RWPE2 (cell line): ENCODE measurements at places on chromosomes 5 and 9.

GRCh38 chr9:129865668-129866320, 30.5 kb downstream of the USP20 start:
- peaks cover 12% of the 10 kb centered on the region for H3K4me1 ChIP-seq
- H3K27me3 ChIP-seq = no peaks in the 10 kb centered on the region
- no peak overlapping the region for H3K27ac ChIP-seq
- no peak overlapping the region for H3K4me3 ChIP-seq
- DNase-seq = no peak

GRCh38 chr5:135249658-135250057, 149.4 kb downstream of the MACROH2A1 start:
- DNase-seq = no peak
- no peak overlapping the region for H3K27ac ChIP-seq
- H3K27me3 ChIP-seq = no peaks in the 10 kb centered on the region
- no peak overlapping the region for H3K4me3 ChIP-seq

DNA sequence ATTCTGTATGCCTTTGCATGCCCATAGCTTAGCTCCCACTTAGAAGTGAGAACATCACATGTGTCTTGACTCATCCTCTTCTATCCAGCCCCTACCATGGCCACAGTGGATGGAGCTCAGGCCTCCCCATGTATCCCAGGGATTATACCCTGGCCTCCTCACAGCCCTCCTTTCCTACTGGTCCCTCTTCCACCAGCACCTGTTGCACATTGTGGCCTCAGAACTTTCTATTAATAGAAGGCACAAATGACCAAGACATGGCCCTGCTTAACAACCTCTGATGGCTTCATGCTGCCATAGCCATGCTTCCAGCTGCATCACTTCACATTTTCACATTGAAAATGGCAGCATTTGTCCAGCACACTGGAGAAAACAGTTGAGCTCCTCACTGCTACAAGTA, 315.4 kb downstream of the CDK5RAP2 start:
- no peak for DNase-seq
- H3K27me3 ChIP-seq = no peaks in the 10 kb centered on the region
- no peak overlapping the region for H3K4me3 ChIP-seq

GRCh38 chr9:70362952-70363351, 51.5 kb downstream of the KLF9 start:
- H3K4me1 ChIP-seq = no peaks in the 10 kb centered on the region
- peak; percentile 65 for DNase-seq
- H3K27me3 ChIP-seq = no peaks in the 10 kb centered on the region

GRCh38 chr5:141617682-141618029, 1.1 kb downstream of the DIAPH1 start:
- DNase-seq = no peak
- H3K4me3 ChIP-seq = peak overlapping the region; percentile 73
- peaks cover 11% of the 10 kb centered on the region for H3K4me1 ChIP-seq
- peak overlapping the region; percentile 88 for H3K27ac ChIP-seq
- H3K36me3 ChIP-seq = peaks cover 61% of the 10 kb centered on the region
- H3K27me3 ChIP-seq = no peaks in the 10 kb centered on the region

- H3K36me3 ChIP-seq = no peaks in the 10 kb centered on the region
- H3K27ac ChIP-seq = no peak overlapping the region
- H3K4me1 ChIP-seq = no peaks in the 10 kb centered on the region
- H3K27me3 ChIP-seq = no peaks in the 10 kb centered on the region
- DNase-seq = no peak
These were observed 642.1 kb downstream of the KCTD16 start for GRCh38 chr5:144812763-144813162.

- no peak overlapping the region for H3K4me3 ChIP-seq
- H3K4me1 ChIP-seq = peaks cover 33% of the 10 kb centered on the region
- no peak for DNase-seq
- H3K36me3 ChIP-seq = peaks cover 4% of the 10 kb centered on the region; the same call in 1 of the 2 replicates
- no peaks in the 10 kb centered on the region for H3K27me3 ChIP-seq
- no peak overlapping the region for H3K27ac ChIP-seq
These were observed 240.6 kb downstream of the EFNA5 start for GRCh38 chr5:107430071-107430625.

- H3K4me1 ChIP-seq = peaks cover 53% of the 10 kb centered on the region
- no peak overlapping the region for H3K4me3 ChIP-seq
- DNase-seq = no peak
- H3K27ac ChIP-seq = peak overlapping the region; percentile 98
- H3K36me3 ChIP-seq = no peaks in the 10 kb centered on the region
These were observed 59.1 kb downstream of the ABCA1 start for GRCh38 chr9:104868687-104869404.

DNA sequence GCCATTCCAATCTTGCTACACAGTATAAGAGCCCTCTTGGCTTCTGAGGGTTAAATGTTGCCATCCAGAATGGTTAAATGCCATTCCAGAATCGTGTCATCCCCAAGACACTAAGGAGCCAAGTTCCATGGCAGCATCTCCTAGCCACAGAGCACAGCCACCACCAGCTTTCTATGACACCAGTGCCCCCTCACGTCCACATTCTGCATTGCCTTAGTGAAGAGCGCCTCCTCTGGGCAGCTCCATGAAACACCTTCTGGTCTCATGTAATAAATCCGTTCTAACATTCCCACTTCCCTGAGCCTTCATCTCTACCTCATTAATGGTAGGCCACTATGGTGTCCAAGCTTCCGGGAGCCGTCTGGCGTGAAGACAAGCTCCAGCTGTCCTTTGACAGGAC, 12.4 kb downstream of the CBY3 start:
- peaks cover 11% of the 10 kb centered on the region for H3K36me3 ChIP-seq
- H3K4me1 ChIP-seq = no peaks in the 10 kb centered on the region
- DNase-seq = no peak
- H3K27ac ChIP-seq = no peak overlapping the region

GRCh38 chr9:70510157-70510770, 95.8 kb upstream of the KLF9 start:
- no peak overlapping the region for H3K4me3 ChIP-seq
- DNase-seq = no peak
- H3K4me1 ChIP-seq = no peaks in the 10 kb centered on the region
- no peaks in the 10 kb centered on the region for H3K36me3 ChIP-seq
- H3K27ac ChIP-seq = no peak overlapping the region

- peaks cover 23% of the 10 kb centered on the region for H3K36me3 ChIP-seq
- H3K27me3 ChIP-seq = no peaks in the 10 kb centered on the region
- DNase-seq = no peak
- H3K4me1 ChIP-seq = peaks cover 18% of the 10 kb centered on the region
- no peak overlapping the region for H3K4me3 ChIP-seq
These were observed 98.4 kb downstream of the C9orf152 start for GRCh38 chr9:110109333-110110092.

GRCh38 chr5:135821802-135822201, 12.7 kb upstream of the SLC25A48 start:
- no peak for DNase-seq
- H3K27me3 ChIP-seq = peaks cover 11% of the 10 kb centered on the region
- H3K27ac ChIP-seq = no peak overlapping the region
- H3K4me1 ChIP-seq = no peaks in the 10 kb centered on the region
- no peak overlapping the region for H3K4me3 ChIP-seq

- no peak overlapping the region for H3K4me3 ChIP-seq
- DNase-seq = no peak
- no peaks in the 10 kb centered on the region for H3K27me3 ChIP-seq
- H3K36me3 ChIP-seq = no peaks in the 10 kb centered on the region
- H3K4me1 ChIP-seq = no peaks in the 10 kb centered on the region
- H3K27ac ChIP-seq = no peak overlapping the region
These were observed 1018.4 kb upstream of the ARRDC3 start for GRCh38 chr5:92401492-92401891.

DNA sequence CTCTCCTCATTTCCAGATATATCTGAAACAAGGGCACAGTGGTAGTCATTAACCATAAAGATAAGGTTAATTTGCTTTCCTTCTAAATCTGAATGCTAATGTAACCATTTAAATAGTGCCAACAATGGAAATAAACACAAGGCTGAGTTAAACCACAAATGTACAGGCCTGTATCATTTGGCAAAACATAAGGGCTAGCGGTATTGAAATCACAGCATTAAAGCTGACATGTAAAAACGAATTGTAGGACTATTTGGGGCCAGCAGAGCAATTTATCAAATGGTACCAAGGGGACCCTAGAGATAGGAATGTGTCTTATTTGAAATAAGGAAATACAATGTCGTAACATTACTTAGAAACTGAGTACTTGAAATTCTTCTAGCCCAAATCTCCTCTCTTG, 247.5 kb upstream of the RPS23 start:
- no peak for DNase-seq
- H3K36me3 ChIP-seq = no peaks in the 10 kb centered on the region
- no peaks in the 10 kb centered on the region for H3K4me1 ChIP-seq
